Activated T-helper 1 cell treated with anti-CD3 and anti-CD28 coated beads, Interleukin-12 subunit alpha, Interleukin-12 subunit beta, Interleukin-2, Interleukin-4 antibody, amounts not matched to agents 30 ng/mL and 10 ng/mL and 1 ng/mL, durations not matched to agents 14 hours and 24 hours and 36 hours (primary cell): ENCODE measurements at places on chromosomes 7 and 10. TPM values are rescaled to one million over a fixed set of nuclear protein-coding genes. Genes with fewer than 3 reads are reported as not detected.

Gene SKAP2
- 3.2 and 3.3 TPM in 2 replicates for total RNA-seq

Gene GPR158
- not detected in 2 replicates for total RNA-seq

Gene TMEM176B
- not detected in 2 replicates for total RNA-seq

Gene ASB4
- not detected in 2 replicates for total RNA-seq

Gene IDI2
- total RNA-seq = not detected in 2 replicates

Gene MET
- total RNA-seq = 3.2 TPM in 2 replicates

Gene GPR15LG
- not detected in 2 replicates for total RNA-seq

Gene EVX1
- not detected in 2 replicates for total RNA-seq

Gene STEAP1B
- total RNA-seq = 0.16 TPM in 1 of 2 replicates, not detected in the other
